ENCODE measurements at places on chromosomes 12 and 14.

DNA sequence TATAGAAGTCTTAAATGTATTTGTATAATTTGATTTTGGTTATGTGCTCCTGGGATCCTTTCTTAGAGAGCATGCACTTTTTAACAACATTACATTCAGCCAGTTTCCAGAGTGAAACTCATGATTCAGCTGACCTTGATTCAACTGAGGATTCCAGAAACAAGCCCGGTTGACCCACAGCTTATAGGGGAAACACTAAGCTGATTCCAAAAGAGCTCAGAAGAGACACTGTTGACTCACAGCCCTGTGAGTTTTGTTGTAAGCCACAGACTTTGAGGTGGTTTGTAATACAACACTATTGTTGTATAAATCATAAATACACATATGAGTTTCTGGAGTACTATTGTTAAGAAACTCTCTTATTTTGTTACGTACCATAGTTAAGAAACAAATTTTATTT lies 133.8 kb upstream of the MGAT4C start:
- DNase-seq, result no peak

DNA sequence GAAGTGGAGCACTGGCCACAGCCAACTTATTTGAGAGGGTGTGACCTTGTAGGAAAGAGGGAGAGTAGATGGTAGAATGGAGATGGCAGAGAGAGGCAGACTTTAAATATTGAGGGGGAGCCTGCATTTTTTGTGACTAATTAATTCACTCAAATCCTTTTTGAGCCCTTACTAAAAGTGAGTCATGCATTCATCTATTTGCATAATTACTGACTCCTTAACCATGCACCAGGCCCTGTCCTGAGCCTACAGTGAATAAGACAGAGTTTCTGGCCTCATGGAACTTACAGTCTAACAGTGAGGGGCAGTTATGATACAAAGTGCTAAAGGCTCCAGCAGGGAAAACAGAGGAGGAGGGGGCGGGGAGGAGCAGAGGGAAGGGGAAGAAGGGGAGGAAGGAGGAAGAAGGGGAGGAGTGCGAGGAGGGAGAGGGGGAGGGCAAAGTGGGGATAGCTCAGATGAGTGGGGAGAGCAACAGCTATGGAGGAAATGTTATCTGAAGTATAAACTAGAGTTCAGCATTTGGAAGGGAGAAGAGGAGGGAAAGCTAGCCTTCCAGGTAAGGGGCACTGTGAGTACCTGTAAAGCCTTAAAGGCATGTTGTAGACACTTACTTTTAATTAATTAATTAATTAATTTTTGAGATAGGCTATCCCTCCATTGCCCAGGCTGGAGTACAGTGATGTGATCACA lies 7.5 kb upstream of the CTDSP2 start:
- DNase-seq, result no peak

DNA sequence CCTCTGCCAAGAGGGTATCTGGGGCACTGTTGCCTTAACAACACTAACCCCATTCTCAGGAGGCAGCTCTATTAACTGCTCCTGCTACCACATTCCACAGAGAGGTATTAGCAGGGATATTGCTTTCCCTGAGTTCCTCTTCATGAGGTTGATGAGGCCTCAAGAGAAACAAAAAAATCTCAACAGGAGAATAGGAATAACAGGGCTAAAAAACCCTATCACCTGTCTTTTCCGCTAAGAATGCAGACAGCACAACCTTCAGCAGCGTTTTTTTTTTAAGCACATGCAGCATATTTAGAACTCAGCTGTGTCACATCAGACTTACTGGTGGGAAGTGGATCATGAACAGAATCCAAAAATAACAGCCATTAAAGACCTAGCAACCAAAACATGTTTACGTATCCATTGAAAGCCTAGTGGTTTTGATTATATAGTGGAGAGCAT lies 29.2 kb downstream of the ATF7 start:
- DNase-seq, result peak; percentile 74

GRCh38 chr14:89221109-89221810 lies 195.8 kb downstream of the FOXN3 start:
- DNase-seq, result peak; percentile 76

GRCh38 chr12:24574538-24574937 lies 374.4 kb downstream of the BCAT1 start:
- no peak for DNase-seq

- DNase-seq, result peak; percentile 83
Observed at GRCh38 chr14:100297320-100298300, 8.6 kb downstream of the SLC25A29 start.

- DNase-seq, result no peak
Observed at GRCh38 chr12:6281081-6281809, 29.2 kb upstream of the PLEKHG6 start.

- DNase-seq, result peak; percentile 44
Observed at GRCh38 chr12:53048033-53048779, 1.7 kb upstream of the TNS2 start.

- DNase-seq, result peak; percentile 74
Observed at GRCh38 chr12:53652366-53652765, 23.5 kb downstream of the ATP5MC2 start.

- no peak for DNase-seq
Observed at GRCh38 chr14:23675906-23676305, 39.7 kb downstream of the DHRS2 start.

GRCh38 chr12:82931349-82932116 lies 244.8 kb downstream of the TMTC2 start:
- DNase-seq, result no peak

GRCh38 chr14:94290197-94290596 lies 2.9 kb downstream of the SERPINA10 start:
- no peak for DNase-seq

DNA sequence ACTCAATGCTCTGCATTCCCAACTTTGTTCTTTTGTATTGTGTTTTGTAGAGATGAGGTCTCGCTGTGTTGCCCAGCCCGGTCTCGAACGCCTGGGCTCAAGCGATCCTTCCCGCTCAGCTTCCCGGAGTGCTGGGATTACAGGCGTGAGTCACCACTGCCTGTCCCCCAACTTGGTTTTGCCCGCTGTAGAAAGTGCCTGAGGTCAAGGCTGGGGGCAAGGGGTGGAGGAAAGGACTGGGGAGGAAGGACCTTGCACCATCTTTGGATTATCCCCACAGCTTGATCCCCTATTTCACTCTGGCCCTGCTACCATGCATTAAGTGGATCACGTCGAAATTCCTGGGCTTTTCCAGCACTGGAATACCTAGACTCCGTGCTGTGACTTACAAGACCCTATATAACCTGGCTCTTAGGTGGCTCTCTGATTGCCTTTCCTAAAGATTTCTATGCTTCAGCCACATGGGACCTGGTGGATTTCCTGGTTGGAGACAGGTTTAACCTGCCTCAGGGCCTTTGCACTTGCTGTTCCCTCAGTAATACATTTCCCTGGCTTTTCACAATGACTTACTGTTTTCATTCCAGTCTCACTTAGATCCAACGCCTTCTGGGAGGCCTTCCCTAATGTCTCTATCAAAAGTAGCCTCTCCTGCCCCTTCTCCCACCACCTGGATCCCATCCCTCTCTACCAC lies 608 bp upstream of the PIANP start:
- DNase-seq, result no peak

DNA sequence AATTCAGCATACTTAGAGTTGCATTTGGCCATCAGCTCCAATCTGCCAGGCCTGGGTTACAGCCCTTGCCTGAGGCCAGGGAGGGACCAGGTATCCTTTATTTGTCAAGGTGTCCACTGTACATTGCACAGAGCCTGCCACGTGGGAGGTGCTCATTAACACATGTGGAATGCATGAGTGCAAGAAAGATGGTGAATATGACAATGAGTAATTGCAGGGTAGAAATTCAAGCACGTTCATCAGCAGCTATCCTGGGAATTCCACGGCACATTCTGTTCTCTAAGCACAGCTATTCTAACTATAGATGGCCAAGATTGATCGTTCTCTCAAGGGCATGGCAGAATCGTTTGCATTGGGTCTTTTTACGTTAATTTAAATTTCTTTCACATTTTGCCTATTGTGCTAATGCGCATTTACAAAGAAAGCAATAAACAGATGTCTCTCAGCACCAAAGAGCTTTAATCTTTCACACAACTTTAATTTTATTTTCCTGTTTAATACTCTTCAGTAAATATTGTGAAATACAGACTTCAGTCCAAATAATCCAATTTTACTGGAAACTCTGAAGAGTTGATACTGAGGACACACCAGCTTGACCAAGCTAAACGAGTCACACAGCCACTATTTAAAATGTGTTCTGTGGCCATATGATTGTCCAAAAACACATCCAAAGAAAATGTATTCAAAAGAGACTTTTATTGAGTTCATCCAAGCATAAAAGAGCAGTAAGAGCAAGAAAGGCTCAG lies 1025.7 kb upstream of the TMEM132C start:
- DNase-seq, result peak; percentile 34

DNA sequence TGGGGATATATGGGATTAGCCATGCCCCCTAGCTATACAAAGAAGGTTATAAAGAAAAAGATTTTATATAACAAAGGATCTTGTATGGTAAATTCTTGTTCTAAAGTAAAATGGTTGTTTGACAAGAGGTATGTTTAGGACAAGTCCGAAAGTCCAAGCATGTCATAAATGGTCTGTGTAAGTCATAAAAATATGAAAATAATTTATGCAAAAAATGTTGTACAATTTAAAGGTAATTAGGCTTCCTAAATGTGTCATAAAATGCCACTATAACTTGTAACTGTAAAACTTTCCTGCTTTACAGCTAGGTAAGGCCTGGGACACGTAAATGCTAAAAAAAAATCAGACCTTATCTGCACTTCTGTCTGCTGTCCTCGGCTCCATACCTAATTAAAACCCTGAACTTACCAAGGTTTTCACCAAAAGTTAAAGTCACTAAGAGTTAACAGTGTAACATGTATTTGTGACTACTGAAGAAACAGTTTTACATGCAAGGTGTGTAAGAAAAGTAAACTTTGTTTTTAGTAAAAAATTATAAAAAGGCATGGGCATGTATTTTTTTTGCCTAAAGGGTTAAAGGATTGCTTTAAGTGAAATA lies 110.0 kb upstream of the RESF1 start:
- no peak for DNase-seq

DNA sequence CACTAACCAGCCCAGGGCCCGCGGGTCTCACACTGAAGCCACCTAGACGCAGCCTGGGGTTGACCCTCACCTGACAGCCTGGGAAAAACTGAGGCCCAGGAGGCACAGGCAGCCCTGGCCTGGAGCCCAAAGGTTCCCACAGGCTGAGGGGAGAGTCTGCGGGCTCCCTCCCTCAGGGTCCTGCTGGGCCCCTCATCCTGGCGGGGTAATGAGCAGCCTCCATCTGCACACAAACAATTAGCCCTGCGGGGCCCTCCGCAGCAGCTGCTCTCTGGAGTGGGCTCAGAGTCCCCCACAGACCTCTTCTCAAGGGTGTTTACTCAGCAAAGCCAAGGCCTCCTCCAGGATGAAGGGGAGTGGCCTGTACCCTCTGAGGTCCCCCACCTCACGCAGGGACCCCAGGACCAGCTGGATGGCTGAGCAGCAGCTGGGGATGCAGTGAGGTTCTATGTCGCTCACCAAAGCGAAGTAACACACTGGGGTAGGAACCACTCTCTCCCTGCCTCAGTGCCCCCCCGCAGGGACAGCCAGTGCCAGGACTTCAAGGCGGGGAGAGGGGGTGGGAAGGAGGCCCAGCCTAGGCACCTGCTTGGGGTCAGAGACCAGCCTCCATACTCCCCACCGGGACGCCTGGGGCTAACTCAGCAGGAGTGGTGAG lies 7.3 kb downstream of the AKT1 start:
- no peak for DNase-seq

- no peak for DNase-seq
Observed at GRCh38 chr12:38721611-38722252, 183.7 kb downstream of the CPNE8 start.

GRCh38 chr12:108804271-108804953 lies 53.0 kb downstream of the SSH1 start:
- peak; percentile 99 for DNase-seq

GRCh38 chr14:61516964-61517653 lies 178.2 kb upstream of the HIF1A start:
- peak; percentile 86 for DNase-seq

DNA sequence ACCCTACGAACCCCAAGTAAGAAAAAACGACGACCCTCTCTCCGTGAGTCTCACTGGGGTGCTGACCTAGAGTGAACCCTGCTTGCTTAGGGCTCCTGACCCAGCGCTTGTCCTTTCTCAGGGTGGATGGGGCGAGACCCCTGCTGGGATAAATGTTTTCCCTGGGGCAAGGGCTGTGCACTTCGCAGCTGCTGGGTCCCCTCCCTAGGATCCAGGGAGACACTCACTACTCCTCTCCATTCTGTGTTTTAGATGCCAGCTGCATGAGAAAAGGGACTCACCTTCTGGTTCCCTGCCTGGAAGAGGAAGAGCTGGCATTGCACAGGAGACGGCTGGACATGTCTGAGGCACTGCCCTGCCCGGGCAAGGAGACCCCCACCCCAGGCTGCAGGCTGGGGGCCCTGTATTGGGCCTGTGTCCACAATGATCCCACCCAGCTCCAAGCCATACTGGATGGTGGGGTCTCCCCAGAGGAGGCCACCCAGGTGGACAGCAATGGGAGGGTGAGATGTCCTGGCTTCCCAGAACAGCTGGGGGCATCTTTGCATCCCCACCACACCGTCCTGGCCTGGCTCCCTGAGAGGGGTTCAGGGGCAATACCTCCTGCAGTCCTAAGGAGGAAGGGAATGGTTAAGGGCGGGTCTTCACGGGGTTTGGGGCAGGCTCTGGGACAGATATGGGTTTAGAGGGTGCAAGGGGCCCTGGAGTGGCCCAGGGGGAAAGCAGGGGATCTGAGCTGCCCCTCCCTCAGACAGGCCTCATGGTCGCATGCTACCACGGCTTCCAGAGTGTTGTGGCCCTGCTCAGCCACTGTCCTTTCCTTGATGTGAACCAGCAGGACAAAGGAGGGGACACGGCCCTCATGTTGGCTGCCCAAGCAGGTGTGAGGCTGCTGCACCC lies 663 bp downstream of the ANKRD33 start:
- no peak for DNase-seq

DNA sequence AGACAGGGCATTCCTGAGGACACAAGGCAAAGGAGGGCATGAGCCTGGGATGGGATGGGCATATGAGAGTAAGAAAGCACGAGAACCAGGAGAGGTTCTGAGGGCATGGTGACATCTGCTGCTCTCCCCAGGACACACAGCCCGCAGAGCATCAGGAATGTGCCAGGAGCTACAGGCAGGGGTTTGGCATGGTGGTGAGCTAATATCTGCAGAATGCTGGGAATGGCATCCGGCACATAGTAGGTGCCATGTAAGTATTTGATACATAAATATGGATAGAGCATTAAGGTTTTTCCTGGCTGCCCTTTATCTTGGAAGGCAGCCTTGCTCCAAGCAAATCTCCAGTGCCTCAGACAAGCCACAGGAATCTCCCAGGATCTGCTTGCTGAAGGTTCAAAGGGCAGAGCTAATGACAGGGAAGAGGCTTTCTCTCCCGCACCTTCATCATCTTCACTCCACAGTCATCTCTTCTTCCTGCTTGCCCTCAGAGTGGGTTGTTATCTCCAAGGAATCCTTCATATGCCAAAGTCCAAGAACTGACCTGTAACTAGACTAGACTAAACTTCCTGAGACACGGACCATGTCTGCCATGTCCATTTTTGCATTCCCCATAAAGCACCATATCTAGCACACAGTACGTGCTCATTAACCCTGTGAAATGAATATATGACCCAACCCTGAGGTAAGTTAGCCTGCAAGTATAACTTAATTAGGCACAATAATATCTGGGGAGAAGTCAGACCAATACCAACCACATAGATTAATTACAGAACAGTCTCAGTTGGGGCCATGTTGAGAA lies 62.0 kb upstream of the SCN8A start:
- peak; percentile 42 for DNase-seq
